ENCODE measurements at places on chromosomes 3 and 15. TPM values are rescaled to one million over a fixed set of nuclear protein-coding genes. Genes with fewer than 3 reads are reported as not detected.

DNA sequence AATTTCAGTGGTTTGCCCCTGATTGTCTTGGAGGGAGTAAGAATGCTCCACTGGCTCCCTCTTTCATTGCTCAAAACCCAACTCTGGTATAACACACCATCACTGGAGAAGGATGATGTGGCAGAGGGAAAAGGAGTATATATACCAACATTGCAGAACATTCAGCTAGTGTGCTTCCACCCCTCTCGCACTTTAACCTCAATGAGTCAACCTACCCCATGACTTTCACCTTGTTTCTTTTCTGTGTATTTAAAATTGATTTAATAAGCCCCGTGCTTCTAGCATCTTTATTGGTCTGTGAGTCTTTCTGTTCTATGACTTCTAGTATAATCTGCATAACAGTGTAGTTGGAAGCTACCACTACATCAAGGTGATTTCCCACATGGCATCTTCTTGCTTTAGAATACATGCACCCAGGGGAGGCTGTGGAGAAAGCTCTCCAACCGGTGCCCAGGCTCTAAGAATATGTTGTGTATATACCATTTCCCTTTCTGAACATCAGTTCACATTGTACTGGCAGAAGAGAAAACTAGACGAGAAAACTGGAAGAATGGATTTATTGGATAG lies 595.1 kb upstream of the TGFBR2 start:
- DNase-seq: no peak

DNA sequence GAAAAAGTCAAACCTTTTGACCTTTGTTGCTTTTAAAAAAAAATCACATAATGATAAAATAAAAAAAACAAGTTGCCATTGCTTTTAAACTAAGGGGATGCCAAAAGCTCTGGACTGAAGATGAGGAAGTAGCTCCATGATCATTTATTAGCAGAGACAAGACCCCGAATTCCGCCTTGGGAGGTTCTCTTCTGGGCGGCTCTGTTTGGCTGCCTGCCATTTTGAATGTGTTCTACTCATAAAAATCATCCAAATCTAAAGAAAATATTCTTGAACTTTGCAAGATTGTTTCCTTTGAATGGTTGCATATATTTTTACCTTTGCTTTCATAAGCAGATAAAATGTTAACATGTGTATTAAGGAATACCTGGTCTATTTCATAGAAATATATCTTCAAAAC lies 63.8 kb downstream of the NCEH1 start:
- no peak for DNase-seq

- DNase-seq: peak; percentile 28
These were observed 16.3 kb upstream of the LCTL start for GRCh38 chr15:66581972-66582537.

GRCh38 chr3:123276346-123277006 lies 74.7 kb downstream of the SEC22A start:
- no peak for DNase-seq

GRCh38 chr15:68328443-68328842 lies 50.9 kb downstream of the FEM1B start:
- DNase-seq: no peak

DNA sequence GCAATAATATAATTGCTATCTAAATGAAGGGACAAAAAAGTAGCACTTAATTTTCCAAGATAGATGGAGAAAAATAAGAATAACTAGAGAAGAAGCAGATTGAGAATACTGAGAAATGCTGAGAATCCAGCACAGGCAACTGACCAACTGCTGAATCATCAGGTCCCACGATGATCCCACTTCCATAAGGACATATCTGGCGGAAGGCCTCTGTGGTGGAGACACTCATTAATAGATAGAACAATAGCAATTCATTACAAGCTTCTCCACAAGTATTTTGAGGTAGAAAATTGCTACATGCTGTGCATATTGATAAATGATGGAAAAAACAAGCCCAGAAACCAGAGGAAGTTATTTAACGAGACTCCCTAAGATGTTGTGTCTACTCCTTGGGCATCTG lies 105.9 kb downstream of the DUT start:
- DNase-seq: peak; percentile 52

GRCh38 chr3:145704020-145704419 lies 457.0 kb downstream of the PLOD2 start:
- no peak for DNase-seq

DNA sequence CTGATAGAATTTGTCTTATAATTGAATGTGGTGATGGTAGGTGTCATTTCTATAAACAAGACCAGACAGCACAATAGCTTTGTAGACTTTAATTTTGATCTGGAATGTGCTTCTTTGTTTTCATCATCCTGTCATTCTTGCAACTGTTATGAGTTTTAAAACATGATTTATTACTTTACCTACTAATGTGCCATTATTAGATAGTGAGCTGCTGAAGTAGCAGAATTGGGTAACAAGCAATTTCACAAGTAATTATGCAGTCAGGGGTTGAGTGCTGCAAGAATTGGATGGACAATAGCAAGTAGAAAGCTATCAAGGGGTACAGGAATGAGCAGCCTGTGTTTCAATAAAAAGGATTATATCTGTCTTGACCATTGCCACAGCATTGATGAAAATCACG lies 975.6 kb downstream of the ROBO1 start:
- DNase-seq: no peak

DNA sequence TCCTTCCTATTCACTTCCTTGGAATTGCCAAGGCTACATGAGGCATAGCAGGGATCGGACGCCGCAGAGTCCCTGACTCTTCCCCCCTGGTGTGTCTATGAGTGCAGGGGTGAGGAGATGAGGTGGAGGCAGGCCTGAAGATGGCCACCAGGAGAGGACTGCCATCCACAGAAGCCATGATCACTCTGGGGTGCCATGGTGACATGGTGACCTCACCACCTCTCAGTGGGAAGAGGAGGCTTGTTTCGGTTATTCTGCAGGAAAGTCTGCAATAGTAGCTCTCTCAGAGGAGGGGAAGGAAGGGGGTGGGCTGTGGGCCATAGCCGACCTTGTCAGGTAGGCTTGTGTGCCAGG lies 57.0 kb upstream of the LIMD1 start:
- no peak for DNase-seq

DNA sequence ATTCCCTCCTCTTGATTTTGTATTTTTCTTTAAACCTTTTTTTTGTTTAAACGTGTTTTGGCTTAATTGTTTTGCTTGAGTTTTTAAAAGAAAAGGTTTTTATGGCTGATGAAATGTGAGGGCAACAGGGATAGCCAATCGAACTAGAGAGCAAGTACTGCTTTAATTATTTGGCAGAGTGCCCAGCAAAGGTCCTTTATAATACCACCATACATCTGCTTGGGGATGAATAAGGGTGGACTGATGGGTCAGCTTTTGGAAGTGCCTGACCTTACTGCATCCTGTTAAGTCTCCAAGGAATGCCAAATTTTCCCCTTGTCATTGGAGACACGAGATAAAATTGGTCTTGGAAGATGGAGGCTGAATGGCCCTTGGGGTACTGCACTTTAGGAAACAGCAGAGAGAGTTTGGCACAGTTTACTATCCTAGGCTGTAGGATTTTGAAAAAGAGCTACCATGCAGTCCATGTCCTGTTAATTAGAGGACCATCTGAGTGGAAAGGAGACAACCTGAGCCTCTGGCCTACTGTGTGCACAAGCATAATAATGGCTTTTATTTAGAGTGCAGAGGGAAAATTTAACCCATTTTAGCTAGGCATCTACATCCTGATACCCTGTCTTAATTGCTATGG lies 19.8 kb upstream of the MTHFS start:
- no peak for DNase-seq

GRCh38 chr3:59737241-59737640 lies 687.4 kb upstream of the CFAP20DC start:
- DNase-seq: no peak

DNA sequence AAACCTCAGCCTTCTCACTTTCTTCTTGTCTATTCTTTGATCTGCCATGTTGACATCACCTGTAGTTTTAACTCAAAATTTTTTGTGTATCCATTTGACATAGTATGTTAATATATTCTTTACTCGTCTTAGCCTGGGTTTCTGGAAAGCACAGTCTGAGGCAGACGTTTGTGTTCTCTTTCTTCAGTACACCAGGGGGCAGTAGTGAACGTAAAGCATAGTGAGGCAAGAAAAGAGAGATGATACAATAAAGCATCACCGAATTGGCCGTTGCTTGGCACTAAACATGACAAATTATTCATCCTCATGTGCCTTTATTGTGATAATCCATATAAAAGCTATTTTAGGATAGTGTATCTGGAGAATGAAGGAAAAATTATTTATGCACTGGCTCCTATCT lies 141.0 kb upstream of the MYRIP start:
- DNase-seq: peak; percentile 38

- DNase-seq: no peak
These were observed 1.7 kb upstream of the HRG start for GRCh38 chr3:186664119-186664495.

DNA sequence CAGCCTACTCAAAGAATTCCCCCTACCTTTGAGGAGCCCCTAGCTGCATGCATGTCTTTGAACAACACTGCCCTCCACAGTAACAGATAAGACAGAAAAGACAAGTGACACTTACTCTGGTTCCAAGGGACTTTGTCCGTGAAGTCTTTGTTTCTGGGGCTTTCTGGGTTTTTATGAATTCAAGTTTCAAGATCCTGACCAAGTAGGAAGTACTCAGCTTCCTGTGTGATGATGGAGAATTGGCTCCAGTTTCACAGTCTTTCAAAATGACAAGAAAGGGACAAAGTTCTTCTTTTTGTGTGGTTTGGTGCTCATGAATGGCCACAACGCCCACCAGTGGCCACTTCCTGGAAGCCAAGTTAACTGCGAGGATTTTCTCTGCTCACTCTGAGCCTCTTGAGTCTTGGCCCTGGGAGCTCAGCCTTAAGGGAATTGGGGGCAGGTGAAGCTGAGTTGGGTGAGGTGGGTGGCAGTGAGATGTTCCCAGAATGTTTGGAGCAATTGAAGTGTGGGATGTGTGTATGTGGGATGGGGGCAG lies at the start of gene CCR1:
CCR1 (minus strand) TSS at position 147 of the 538 bp plus-strand sequence. CDS start 4,000 bp downstream, outside the sequence.
- peak; percentile 10 for DNase-seq

GRCh38 chr3:161838021-161838420 lies 341.4 kb downstream of the OTOL1 start:
- DNase-seq: no peak

GRCh38 chr15:26928051-26928450 lies 42.9 kb upstream of the GABRG3 start:
- no peak for DNase-seq

DNA sequence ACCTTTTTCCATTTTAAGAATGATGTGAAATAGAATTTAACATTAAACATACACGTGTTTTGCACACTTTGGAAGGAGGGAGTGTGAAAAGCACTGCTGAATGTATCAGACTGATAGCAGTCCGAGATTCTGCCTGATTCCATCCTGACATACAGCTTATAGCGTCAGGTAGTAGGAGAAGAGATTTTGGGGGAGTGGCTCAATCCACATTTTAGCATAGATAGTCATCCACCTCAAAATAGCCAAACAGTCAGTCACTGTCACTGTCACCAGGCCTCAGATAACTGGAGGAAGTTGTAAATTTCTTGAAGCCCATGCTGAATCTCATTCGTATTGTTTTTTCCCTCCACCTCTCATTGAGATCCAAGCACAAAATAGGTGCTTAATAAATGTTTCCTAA lies 35.4 kb upstream of the ARHGEF26 start:
- no peak for DNase-seq

DNA sequence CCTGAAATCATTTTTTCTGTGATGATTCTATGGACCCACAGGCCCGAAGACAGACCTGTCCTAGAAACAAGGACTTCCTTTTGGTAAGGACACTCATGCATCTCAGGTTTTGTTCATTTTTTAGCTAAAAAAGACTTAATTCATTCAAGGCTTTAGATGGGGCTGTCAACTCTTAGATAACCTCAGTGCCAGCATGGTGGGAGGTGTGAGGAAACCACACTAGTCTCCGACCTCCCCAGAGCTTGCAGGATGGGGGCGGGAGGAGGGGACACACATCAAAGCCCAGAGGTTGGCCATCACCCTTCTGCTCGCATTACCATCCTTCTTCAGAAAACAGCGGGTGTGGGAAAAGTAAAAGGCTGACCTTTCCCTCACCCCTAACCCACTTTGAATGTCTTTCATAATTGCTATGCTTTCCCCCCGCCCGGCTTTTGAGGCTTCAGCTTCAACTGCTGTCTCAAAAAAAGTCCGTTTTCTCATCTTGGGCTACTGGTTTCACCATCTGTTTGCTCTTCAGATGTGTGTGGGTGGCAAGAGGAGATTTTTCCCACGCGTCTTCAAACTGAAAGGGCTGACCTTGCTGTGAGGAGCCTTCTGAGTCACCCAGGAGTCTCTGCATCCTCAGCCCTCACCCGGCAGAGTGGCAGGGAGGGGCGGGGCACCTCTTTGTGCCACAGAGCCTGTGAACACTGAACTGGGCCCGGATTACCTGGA lies 27.6 kb upstream of the CXCR6 start:
- DNase-seq: peak; percentile 94

DNA sequence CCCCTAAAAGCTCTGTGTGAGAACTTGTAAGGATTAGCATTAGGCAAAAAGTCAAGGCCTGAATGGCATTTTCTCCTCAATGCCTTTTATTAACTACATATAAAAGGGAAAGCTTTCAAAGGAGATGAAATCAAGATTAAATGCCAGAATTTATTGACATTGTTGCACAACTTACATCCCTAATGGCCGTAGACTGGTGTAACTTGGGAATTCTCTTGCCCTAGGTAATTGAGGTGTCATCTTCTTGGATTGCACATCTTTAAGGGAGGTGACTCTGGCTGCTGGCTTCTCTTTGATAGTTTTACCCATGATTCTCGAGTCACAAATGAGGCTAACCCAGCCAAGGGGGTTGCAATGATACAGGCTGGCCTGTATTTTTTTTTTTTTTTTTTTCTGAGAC lies 249.1 kb downstream of the TBL1XR1 start:
- no peak for DNase-seq

DNA sequence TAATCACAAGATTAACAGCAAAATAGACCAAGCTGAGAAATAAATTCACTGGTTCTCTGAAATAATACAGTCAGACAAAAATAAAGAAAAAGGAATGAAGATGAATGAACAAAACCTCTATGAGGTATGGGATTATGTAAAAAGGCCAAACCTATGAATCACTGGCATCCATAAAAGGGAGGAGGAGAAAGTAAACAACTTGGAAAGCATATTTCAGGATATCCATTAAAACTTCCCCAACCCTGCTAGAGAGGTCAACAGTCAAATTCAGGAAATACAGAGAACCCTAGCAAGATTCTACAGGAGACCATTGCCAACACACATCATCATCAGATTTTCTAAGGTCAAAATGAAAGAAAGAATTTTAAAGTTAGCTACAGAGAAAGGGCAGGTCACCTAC lies 649.7 kb upstream of the CBLB start:
- peak; percentile 55 for DNase-seq

DNA sequence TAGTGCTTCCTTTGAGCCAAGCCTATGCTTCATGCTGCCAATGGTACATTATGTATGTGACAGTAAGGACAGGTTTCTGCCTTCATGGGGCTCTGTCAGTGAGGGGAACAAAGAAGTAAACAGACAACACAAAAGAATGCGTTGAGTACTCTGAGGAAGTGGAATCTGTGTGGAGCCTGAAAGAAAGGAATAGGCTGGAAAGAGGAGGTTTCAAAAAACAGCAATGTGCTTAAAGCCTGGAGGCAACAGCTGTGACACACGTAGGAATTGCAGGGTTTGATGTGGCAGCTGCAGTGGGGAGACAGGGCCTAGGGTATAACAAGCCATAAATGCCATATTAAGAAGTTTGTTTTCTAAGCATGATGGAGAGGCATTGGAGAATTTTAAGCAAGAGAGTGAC lies 316.7 kb downstream of the CLSTN2 start:
- no peak for DNase-seq

OIP5 gene
- total RNA-seq: 4.1 TPM

GJD2 gene
- total RNA-seq: not detected

CDHR4 gene
- not detected for total RNA-seq

CBLB gene
- 20.1 TPM for total RNA-seq

AP3B2 gene
- total RNA-seq: not detected

MGLL gene
- total RNA-seq: 23.7 TPM

SIDT1 gene
- not detected for total RNA-seq

Data from IMR-90 (cell line).